ENCODE measurements at places on chromosomes 7 and 10. TPM values are rescaled to one million over a fixed set of nuclear protein-coding genes. Genes with fewer than 3 reads are reported as not detected.

PLCE1 gene
- total RNA-seq = 51.5 TPM

CEP55 gene
- 0.13 TPM for total RNA-seq

PRKCQ gene
- 0.24 TPM for total RNA-seq

EBF3 gene
- total RNA-seq = 5.8 TPM

TMEM72 gene
- not detected for total RNA-seq

SPDYE2 gene
- total RNA-seq = not detected

FGFBP3 gene
- 0.65 TPM for total RNA-seq

C10orf71 gene
- 163 TPM for total RNA-seq

CACNA2D1 gene
- 87.3 TPM for total RNA-seq

ATRNL1 gene
- 25.8 TPM for total RNA-seq

Measured in cardiac septum (tissue), 1 donor.